A549 treated with dexamethasone at 1 μM for 4 hours (cell line): ENCODE measurements at places on chromosomes 6 and 20. TPM values are rescaled to one million over a fixed set of nuclear protein-coding genes. Genes with fewer than 3 reads are reported as not detected.

Gene SLC17A2
- total RNA-seq = not detected in 5 replicates

Gene GABRR1
- not detected in 5 replicates for total RNA-seq

Gene SLPI
- total RNA-seq = 7.6 to 12.8 TPM (median 11.3 TPM) in 5 replicates

Gene DDX27
- 57.1 to 66.3 TPM (median 64.1 TPM) in 5 replicates for total RNA-seq

Gene C4B
- total RNA-seq = 0.47 to 0.90 TPM (median 0.64 TPM) in 5 replicates

Gene NT5E
- 21.7 to 31.4 TPM (median 26.6 TPM) in 5 replicates for total RNA-seq

Gene COL10A1
- 0.03 to 0.05 TPM (median 0.05 TPM) in 3 of 5 replicates, not detected in the others for total RNA-seq

Gene SLC22A23
- total RNA-seq = 7.5 to 12.0 TPM (median 10.7 TPM) in 5 replicates

Gene PRDM13
- total RNA-seq = 0.71 to 1.1 TPM (median 1.0 TPM) in 5 replicates

Gene MICB
- total RNA-seq = 5.3 to 7.8 TPM (median 7.0 TPM) in 5 replicates

Gene SPEF1
- total RNA-seq = 1.4 to 2.1 TPM (median 1.7 TPM) in 5 replicates

Gene COL19A1
- not detected in 5 replicates for total RNA-seq

Gene FOXA2
- total RNA-seq = 14.2 to 21.2 TPM (median 18.8 TPM) in 5 replicates

Gene MUC21
- total RNA-seq = 0.02 TPM in 1 of 5 replicates, not detected in the others

Gene MTFR2
- 11.0 to 12.5 TPM (median 11.3 TPM) in 5 replicates for total RNA-seq

Gene CCN5
- 23.1 to 34.3 TPM (median 24.5 TPM) in 5 replicates for total RNA-seq

Gene FUT9
- total RNA-seq = not detected in 5 replicates

Gene PGC
- 0.09 to 0.14 TPM (median 0.10 TPM) in 3 of 5 replicates, not detected in the others for total RNA-seq

Gene NOX3
- not detected in 5 replicates for total RNA-seq

Gene NUS1
- 24.2 to 31.0 TPM (median 26.8 TPM) in 5 replicates for total RNA-seq

Gene ETV7
- total RNA-seq = 0.09 to 0.28 TPM (median 0.13 TPM) in 5 replicates

Gene WFDC2
- 0.18 TPM in 1 of 5 replicates, not detected in the others for total RNA-seq

Gene HLA-DQA1
- total RNA-seq = not detected in 5 replicates

Gene NKX2-2
- total RNA-seq = not detected in 5 replicates

Gene HDGFL1
- not detected in 5 replicates for total RNA-seq

Gene TMEM74B
- 2.4 to 3.5 TPM (median 3.1 TPM) in 5 replicates for total RNA-seq

Gene CRISP3
- total RNA-seq = not detected in 5 replicates

Gene ULBP2
- 3.5 to 4.2 TPM (median 3.8 TPM) in 5 replicates for total RNA-seq

Gene APCDD1L
- 0.07 to 0.18 TPM (median 0.11 TPM) in 4 of 5 replicates, not detected in the other for total RNA-seq

Gene ABRACL
- total RNA-seq = 42.0 to 63.7 TPM (median 43.3 TPM) in 5 replicates

Gene TOX2
- 10.4 to 14.4 TPM (median 13.8 TPM) in 5 replicates for total RNA-seq

Gene EGFL8
- total RNA-seq = 0.70 to 2.2 TPM (median 1.5 TPM) in 5 replicates

Gene F13A1
- total RNA-seq = 0.12 TPM in 1 of 5 replicates, not detected in the others

Gene FBXO5
- total RNA-seq = 19.4 to 22.1 TPM (median 19.9 TPM) in 5 replicates

Gene GSTA3
- total RNA-seq = not detected in 5 replicates
